Activated CD4-positive, alpha-beta T cell treated with anti-CD3 and anti-CD28 coated beads, Interleukin-2, amount 10 ng/mL, durations not matched to agents 24 days and 14 days (primary cell): ENCODE measurements at places on chromosomes 4 and X. TPM values are rescaled to one million over a fixed set of nuclear protein-coding genes. Genes with fewer than 3 reads are reported as not detected.
A peak's percentile ranks its signal among the peaks of the same experiment; 100 is the strongest.

CLCN4 gene
- not detected in 2 replicates for total RNA-seq

LUZP4 gene
- total RNA-seq: not detected in 2 replicates

MUC7 gene
- not detected in 2 replicates for total RNA-seq

RAPGEF2 gene
- total RNA-seq: 27.1 and 32.0 TPM in 2 replicates

UBE2D3 gene
- 488 TPM in 2 replicates for total RNA-seq

RNF175 gene
- total RNA-seq: not detected in 2 replicates

GABRB1 gene
- total RNA-seq: not detected in 2 replicates

FNIP2 gene
- total RNA-seq: 19.1 and 19.2 TPM in 2 replicates

MAMLD1 gene
- 14.2 and 17.0 TPM in 2 replicates for total RNA-seq

STOX2 gene
- total RNA-seq: not detected in 2 replicates

DNA sequence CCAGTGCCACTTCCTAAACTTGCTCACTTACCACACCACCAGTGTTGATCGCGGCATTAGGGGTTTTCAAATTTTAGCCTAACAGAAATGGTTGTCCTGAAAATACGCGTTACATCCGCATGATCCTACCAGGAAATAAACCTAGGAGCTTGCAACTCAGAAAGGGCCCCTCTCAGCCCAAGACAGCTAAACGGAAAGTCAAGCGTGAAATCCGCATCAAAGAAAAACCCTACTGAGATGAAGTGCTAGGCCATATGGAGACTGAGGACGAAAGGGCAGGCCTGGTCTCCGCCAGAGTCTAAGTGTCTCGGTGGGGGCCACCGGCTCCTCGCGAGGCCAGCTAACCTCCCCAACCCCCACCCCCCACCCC lies 626 bp downstream of the YTHDC1 start:
- H3K27ac ChIP-seq: peak overlapping the region; percentile 93
- H3K27me3 ChIP-seq: peaks cover 11% of the 10 kb centered on the region
- peak overlapping the region; percentile 88 for H3K4me3 ChIP-seq
- no peak for DNase-seq

DNA sequence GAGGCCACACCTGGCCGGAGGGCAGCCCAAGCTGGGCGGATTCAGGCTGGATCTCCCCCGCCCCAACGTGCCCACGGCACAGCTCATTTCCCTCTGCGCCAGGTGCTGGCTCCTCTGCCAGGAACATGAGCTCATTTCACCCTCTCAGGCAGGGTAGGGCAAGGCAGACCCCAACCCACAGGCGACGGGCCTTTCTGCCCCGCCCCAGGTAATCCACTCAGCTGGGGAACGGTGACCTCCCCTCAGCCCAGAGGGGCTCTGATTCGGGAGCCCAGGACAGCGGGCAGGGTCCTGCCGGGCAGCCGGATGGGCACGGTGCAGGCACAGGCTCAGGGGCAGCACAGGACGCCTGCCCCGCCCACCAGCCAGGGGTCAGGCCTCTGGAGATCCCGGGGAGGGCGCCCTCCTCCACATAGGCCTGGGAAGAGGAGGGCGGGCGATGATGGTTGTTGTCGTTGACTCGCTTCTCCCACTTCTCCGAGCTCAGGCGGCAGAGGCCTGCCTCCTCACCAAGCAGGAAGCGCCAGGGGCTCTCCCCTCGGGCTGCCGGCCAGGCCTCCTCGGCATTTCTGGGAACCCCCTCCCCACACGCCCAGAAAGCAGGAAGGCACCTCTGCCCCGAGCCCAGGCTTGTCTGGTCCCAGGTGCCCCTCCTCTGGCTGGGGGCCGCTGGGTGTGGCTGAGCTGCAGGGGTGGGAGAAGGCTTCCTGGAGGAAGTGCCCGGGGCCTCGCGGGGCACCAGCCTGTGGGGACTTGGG lies 31.1 kb downstream of the TACC3 start:
- peak overlapping the region; percentile 21 for H3K4me3 ChIP-seq
- H3K27ac ChIP-seq: peak overlapping the region; percentile 67
- peak; percentile 86 for DNase-seq
- no peaks in the 10 kb centered on the region for H3K27me3 ChIP-seq
- peaks cover 3% of the 10 kb centered on the region for H3K4me1 ChIP-seq

DNA sequence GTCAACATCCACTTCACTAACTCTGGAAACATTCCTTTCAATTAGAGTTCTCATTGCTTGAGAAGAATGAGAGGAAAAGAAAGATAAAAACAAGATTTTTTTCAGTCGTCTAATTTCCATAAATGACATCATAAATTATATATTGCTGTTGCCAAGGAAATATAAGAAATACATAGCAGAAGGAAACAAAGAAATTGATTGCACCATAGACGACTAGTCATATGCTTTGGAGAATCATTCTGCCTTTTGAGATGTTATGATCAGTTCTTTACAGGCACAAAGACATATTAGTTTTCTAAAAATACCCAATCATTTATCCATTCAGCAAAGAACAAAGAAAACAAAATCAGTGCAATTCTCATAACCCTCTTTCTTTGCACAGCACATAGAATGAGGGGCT lies 672 bp upstream of the C1QTNF7 start:
- no peak for DNase-seq
- no peak overlapping the region for H3K4me3 ChIP-seq
- H3K36me3 ChIP-seq: no peaks in the 10 kb centered on the region

- no peak for DNase-seq
- no peak overlapping the region for H3K4me3 ChIP-seq
- no peaks in the 10 kb centered on the region for H3K36me3 ChIP-seq
- peaks cover 2% of the 10 kb centered on the region for H3K27me3 ChIP-seq
- peaks cover 11% of the 10 kb centered on the region for H3K4me1 ChIP-seq
- no peak overlapping the region for H3K27ac ChIP-seq
Observed at GRCh38 chr4:52643785-52644244, 15.3 kb downstream of the USP46 start.

DNA sequence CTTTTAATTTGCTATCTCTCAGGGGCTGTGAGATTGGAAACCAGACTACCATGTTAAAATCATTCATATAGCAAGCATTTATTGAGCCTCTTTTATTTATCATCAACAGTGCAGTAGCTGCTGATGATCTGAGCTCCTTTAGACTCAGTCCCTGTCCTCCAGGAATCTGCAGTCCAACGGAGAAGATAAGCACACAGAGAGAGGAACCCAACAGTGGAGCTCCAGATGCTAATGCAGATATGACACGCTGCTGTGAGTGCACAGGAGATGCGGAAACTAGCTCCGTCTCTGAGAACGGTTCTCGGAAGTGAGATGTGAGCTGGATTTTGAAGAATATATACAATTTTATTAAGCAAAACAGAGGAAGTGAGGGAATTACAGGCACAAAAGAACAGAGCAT lies 35.4 kb downstream of the DCHS2 start:
- DNase-seq: no peak
- no peak overlapping the region for H3K27ac ChIP-seq
- peaks cover 5% of the 10 kb centered on the region for H3K27me3 ChIP-seq
- H3K36me3 ChIP-seq: no peaks in the 10 kb centered on the region
- no peaks in the 10 kb centered on the region for H3K4me1 ChIP-seq

DNA sequence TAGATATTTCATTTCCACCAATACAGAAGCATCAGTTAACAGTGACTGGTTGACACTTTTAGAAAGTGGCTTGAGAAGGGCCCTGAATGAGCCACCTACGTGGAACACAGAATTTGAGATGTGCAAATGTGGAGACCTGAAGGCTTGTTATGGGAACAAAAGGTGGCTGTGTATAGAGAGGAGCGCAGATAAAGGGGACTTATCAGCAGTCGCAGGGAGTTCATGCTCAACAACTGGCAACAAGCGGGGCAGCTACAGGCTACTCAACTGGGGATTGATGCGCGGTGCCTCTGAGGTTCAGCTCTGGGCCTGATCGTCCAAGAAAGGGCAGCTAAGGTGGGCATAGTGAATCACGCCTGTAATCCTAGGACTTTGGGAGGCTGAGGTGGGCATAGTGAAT lies 3.4 kb upstream of the FAM3A start:
- peaks cover 10% of the 10 kb centered on the region for H3K4me1 ChIP-seq
- H3K36me3 ChIP-seq: peaks cover 4% of the 10 kb centered on the region
- no peak for DNase-seq
- H3K4me3 ChIP-seq: no peak overlapping the region

DNA sequence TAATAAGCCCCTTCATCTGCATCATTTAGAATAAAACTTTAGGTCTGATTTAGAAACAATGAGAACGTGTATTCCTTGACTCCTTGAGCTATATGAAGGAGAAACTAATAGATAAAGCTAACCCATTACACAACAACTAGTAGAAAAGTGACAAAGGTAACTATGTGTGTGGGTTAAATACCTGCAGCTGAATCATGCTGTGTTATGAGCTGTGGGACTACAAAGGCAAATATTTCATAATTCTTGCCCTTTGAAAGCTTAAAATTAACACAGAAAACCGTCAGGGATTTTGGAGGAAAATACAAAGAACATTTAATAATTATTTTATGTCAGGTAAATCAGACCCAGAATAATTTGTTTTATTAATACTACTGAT lies 898 bp upstream of the NDP start:
- no peaks in the 10 kb centered on the region for H3K36me3 ChIP-seq
- no peak overlapping the region for H3K4me3 ChIP-seq

DNA sequence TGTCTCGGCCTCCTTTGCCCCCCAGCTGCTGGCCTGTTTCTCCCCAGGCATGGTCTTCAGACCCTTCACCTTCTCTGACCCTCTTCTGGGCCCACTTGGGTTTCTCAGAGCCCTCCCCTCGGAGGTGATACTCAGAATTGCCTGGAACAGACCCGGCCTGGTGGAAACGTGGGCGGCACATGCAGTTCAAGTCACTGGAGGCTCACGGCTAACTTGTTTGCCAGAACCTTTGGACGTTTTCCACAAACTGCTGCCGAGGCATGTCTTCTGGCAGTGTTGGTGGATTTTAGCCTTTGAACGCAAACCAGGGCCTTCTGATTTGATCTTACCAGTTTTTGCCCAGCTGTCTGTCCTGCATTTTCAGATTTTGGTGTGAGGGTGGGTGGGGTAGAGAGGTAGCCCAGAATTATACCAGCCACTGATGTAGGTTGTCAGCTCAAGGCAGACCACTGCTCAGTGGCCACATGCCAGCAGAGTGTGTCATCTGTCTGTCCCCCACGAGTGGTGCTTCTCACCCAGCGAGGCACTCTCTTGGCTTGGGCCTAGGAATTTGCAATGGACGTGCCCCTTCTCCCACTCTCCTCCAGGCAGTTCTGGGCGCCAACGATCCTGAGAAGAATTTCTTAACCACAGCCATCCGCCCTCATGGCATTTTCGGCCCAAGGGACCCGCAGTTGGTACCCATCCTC lies 32.5 kb upstream of the ZNF185 start:
- H3K4me1 ChIP-seq: no peaks in the 10 kb centered on the region
- H3K27ac ChIP-seq: no peak overlapping the region
- no peak overlapping the region for H3K4me3 ChIP-seq

- H3K36me3 ChIP-seq: no peaks in the 10 kb centered on the region
- no peak for DNase-seq
- no peak overlapping the region for H3K27ac ChIP-seq
- no peaks in the 10 kb centered on the region for H3K4me1 ChIP-seq
- no peaks in the 10 kb centered on the region for H3K27me3 ChIP-seq
- no peak overlapping the region for H3K4me3 ChIP-seq
Observed at GRCh38 chr4:18242919-18243693, 221.6 kb upstream of the LCORL start.

GRCh38 chrX:153312842-153313241 lies 8.7 kb downstream of the PNMA6F start:
- no peaks in the 10 kb centered on the region for H3K4me1 ChIP-seq
- no peak for DNase-seq
- no peak overlapping the region for H3K4me3 ChIP-seq

GRCh38 chr4:187090401-187090800 lies 366.7 kb upstream of the FAT1 start:
- no peaks in the 10 kb centered on the region for H3K36me3 ChIP-seq
- no peak for DNase-seq

GRCh38 chrX:22105231-22105630 lies 73.1 kb downstream of the PHEX start:
- H3K36me3 ChIP-seq: no peaks in the 10 kb centered on the region
- H3K27ac ChIP-seq: no peak overlapping the region
- no peak for DNase-seq
- H3K4me3 ChIP-seq: no peak overlapping the region
- no peaks in the 10 kb centered on the region for H3K27me3 ChIP-seq

DNA sequence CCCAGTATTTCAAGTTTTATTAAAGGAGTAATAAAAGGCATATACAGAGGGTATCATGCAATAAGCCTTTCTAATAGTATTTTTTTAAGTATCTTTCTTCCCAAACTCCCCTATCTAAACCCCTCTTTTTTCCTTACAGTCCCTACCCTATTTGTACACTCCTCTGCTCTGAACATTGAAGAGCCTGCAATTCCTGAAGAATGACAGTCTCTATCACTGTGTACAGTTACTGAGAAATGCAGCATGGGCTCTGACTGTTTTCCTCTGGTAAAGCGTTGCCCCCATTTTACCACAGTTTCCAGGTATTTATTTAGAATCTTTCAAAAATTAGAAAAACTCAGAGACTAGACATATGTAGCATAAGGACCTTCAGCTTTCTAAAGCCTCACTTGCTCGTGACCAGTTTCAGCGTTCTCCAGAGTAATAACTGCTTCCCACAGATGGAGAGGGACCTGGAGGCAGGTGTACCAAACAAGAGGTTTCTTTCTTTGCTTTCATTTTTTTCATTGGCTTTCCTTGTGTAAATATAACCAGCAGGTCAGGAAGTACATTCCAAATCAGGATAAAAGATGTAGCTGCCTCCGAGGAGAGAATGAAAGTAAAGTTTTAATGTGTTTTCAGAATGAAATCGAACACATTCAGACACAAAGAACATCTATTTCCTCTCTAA lies 230.8 kb downstream of the CFAP299 start:
- no peak overlapping the region for H3K27ac ChIP-seq
- H3K27me3 ChIP-seq: no peaks in the 10 kb centered on the region
- DNase-seq: no peak
- H3K4me1 ChIP-seq: no peaks in the 10 kb centered on the region

GRCh38 chrX:7606039-7606652 lies 236.8 kb upstream of the VCX start:
- no peaks in the 10 kb centered on the region for H3K27me3 ChIP-seq
- no peak for DNase-seq
- no peaks in the 10 kb centered on the region for H3K36me3 ChIP-seq
- H3K4me1 ChIP-seq: no peaks in the 10 kb centered on the region
- H3K4me3 ChIP-seq: no peak overlapping the region

DNA sequence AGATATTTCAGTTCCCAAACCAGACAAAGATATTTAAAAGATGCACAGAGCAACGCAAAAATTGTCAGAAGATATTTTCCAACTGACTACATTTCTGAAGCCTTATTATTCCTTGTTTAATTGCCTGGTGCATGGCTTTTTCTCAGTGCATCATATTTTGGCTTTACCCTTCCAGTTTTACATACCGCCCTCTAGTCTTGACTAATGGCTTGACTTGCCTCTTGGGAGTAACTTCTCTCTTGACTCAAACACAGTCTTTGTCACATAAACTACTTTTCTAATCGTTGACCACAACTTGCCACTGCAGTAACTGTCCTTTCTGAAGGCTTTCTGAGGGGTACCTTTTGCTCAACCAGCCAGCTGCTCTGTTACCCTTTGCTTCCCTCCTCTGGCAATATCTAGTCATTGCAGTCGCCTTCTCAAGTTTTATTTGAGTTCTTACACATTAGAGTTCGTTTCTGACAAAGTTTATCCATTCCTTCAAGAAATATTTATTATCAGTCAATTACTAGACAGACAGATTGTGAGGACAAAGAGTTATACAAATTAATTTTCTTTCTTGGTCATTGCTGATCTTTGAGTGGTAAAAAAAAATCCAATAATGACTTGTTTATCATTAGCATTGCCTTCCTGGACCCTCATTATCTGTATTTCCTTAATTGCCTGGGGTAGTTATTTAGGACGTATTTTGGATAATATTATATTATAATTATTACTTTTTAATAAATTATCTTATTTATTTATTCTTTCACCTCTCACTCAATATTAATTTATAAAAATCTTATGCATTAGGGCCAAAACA lies 506.9 kb upstream of the PCDH10 start:
- H3K36me3 ChIP-seq: no peaks in the 10 kb centered on the region
- no peak overlapping the region for H3K4me3 ChIP-seq
- no peaks in the 10 kb centered on the region for H3K4me1 ChIP-seq
- H3K27me3 ChIP-seq: no peaks in the 10 kb centered on the region
- H3K27ac ChIP-seq: no peak overlapping the region
